ENCODE measurements at places on chromosomes 3 and 15.

DNA sequence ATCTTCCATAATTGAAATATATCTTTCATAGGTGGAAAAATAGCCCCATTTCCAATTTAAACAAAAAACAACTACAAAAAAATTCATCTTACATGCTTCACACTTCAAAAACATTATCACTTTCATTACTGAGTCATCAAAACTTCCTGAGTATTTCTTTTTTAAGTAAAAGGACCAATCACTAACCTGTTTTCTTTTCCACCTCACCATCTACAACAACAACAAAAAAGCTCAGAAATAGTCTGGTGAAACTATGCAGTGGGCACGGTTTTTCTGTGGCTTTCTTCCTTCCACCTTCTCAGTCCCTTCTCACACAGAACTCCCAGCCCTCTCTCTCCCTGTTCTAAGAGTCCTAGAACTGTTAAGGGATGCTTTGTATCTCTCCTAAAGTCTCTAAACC, 20.3 kb upstream of the TNIK start:
- no peak for DNase-seq

DNA sequence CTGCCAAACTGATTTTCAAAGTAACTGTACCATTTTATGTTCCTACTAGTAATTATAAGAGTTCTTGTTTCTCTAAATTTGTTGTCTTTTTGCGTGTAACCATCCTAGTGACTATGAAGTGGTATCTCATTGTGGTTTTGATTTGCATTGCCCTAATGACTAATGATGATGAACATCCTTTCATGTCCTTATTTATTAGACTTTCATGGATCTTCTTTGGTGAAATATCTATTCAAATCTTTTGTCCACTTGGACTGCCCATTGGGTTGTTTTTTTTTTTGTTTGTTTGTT, 3.6 kb downstream of the OXSR1 start:
- no peak for DNase-seq

- DNase-seq: no peak
Measured at GRCh38 chr15:101540480-101541239, 51.2 kb upstream of the PCSK6 start.

DNA sequence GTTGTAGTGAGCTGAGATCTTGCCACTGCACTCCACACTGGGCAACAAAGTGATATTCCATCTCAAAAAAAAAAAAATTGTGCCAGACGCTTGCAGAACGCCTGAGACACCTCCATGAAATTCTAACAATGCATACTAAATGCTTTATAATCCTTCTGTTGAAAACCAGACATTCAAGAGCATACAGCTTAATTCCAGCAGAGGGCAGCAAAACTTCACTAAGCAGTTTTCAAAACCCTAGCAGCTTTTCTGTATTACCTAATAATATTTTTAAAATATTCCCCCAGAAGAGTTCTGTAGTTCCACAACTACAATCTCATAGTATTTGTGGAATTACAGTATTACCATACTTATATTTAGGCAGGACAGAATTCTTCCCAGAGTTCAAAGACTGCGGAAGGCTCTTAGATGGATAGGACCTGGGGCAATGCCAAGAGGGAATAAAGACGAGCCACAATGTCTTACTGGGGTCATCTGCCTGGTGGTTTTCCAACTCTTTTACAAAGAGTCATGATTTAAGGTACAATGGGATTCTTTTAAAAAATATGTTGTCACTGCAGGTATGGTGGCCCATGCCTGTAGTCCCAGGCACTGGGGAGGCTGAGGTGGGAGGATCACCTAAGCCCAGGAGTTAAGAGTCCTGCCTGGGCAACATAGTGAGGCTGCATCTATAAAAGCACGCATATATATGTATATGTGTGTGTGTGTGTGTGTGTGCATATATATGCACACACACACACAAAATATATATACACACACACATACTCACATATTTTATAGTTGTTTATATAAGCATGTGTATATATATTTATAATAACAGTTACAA, 19.6 kb upstream of the TASOR start:
- DNase-seq: no peak

DNA sequence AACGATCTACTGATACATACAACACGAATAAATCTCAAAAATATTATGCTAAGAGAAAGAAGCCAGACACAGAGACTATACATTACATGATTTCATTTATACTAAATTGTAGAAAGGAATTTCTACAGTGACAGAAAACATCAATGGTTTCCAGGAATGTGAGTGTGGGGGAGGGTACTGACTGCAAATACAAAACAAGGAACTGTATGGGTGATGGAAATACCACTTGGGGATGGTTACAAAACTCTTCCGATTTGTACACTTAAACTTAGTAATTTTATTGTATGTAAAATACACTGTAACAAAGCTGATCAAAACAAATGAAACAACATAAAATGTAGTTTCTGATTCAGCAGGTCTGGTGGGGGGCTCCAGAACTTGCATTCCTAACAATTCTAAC, 45.8 kb upstream of the IP6K2 start:
- DNase-seq: no peak

DNA sequence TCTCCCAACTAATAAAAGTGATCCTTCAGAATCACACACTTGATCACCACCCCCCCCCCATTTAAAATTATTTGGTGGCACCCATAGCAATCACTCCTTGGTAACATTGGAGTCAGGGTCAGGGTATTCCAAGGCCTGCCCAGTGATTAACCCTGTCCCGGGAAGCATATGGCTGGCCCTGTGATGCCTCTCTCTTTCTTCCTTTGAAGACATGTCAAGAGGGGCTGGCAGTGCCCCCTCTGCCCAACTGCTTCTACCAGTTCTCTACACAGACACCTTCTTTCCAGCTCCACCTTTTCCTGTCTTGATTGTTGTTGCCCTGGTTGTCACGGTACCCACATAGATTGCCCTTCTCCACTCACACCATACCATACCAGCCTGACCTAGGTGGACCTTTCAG, 30.9 kb upstream of the MANF start:
- DNase-seq: no peak

DNA sequence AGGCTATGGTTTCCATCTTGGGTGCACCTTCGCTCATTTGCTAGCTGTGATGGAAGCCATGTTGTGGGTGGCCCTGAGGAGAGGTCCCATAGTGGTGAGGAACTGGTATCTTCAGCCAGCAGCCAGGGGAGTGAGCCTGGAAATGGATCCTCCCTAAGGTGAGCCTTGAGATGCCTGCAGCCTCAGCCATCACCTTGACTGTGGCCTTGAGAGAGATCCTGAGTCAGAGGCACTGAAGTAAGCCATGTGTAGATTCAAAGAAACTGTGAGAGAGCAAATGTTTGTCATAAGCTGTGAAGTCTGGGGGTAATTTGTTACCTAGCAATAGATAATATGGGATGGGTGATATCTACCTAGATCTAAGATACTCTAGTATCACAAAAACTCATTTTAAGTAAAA, 105.3 kb downstream of the SNRK start:
- no peak for DNase-seq

- DNase-seq: no peak
Measured at GRCh38 chr3:106092792-106093191, 224.0 kb upstream of the CBLB start.

- no peak for DNase-seq
Measured at GRCh38 chr3:25430287-25430934, 2.3 kb downstream of the RARB start.

DNA sequence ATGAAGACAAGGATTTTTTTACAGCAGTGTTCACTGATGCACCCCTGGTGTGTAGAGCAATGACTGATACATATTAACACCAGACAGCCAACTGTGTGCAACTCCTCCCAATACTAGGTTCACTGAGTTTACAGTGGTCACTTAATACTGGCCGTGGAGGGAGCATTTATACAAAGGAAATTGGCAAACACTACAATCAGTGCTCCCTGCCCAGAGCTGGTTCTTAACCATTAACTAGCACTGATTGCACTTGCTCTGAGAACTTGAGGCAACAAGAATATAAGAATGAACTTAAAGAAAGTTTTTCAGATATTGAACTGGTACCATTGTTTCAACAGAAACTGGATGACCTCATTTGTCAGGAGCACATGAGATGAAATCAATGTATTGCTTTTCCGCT, 110.6 kb downstream of the MAGI1 start:
- no peak for DNase-seq

DNA sequence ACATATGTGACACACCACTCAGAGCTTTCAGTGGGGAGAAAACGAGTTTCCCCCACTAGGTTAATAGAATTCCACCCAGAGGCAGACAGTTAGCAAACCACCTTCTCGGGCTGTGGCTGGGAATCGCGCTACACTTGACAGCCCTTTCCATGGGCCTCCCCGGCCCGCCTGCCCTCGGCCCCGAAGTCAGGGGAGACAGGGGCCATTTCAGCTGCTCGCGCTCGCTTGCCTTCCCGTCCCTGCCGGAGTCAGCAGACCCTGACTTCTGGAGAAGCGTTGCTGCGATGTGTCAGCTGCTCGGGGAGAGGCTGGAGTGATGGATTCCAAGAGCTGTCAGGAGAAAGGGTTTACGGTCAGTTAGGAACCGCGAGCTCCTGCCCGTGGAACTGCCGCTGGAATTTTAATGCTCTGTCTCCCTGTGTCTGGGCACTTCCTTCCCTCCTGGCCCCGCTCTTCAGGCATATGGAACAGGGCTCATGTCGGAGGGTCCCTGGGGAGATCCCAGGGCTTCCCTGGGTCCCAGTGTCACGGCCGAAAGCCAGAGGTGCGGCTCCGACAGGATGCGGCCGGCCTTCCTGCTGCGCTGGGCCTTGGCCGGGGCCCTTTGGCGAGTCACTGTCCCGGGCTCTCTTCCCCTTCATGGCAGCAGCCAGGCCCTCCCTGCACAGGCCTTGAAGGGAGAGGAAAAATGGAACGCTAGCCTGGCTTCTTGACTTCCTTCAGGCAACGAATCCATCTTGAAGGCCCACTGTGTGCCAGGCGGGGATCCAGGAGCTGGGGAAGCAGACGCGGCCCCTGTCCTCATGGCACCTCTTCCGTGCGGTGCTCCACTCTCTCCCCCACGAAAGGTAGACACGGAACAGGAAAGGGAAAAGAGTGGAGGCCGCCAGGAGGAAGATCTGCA, 38.4 kb upstream of the VPS8 start:
- DNase-seq: no peak

- no peak for DNase-seq
Measured at GRCh38 chr15:70651303-70651845, 112.0 kb downstream of the UACA start.

DNA sequence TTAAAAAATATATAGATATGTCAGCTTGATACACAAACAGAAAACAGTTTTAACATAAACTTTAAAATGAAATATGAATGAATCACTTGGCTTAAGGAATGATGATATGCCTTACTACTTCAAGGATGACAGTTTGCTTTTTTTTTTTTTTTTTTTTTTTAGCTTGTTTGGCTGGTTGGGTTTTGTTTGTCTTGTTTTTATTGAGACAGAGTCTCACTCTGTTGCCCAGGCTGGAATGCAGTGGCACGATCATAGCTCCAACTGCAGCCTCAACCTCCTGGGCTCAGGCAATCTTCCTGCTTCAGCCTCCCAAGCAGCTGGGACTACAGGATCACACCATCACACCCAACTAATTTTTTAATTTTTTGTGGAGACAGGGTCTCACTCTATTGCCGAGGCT, 14.5 kb downstream of the LRRC2 start:
- DNase-seq: no peak

DNA sequence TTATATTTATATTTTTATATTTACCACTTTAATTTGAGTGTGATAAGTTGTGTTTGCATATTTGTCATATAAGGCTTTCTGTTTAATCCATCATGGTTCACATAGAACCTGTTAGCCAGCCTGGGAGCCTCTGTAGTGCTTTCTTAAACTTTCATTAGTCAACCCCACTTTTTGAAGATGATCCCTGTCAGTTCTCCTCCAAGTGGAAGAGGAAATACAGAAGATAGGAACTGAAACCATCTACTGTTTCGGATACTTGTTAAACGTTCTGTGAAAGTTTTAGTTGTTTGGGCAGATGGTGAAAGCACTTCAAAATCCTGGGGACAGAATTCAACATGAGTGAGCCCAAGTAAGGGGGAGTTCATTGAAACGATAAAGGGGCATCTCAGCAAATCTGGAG, 4.6 kb upstream of the SAMMSON start:
- no peak for DNase-seq

- DNase-seq: no peak
Measured at GRCh38 chr15:29873947-29874411, 51.7 kb upstream of the TJP1 start.

DNA sequence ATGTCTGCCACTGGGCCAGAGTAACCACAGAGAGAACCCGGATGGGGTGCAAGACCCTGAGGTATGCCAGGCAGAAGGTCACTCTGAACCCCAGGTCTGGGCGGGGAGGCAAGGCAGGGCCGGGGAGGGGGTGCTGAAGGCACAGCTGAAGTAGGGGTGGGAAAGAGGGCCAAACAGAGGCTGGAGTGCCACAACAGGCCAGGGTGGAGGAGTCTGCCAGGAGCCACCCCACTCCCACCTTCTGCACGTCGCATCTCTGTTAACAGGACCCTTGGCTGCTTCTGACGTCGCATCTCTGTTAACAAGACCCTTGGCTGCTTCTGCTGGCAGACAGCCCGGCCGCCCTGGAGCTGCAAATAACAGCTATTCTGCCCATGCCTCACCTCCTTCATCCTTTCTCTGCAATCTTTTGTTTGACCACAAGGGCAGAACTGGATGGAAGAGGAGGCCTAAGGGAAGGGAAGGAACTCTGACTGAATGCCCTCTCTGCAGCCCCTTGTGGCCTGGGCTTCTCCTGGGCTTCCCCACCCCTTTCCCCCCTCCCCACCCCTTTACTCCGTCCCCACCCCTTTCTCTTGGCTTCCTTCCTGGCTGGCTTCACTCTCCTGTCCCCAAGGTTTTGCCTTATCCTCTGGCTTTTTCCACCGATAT, 20.6 kb upstream of the FBLN2 start:
- no peak for DNase-seq

DNA sequence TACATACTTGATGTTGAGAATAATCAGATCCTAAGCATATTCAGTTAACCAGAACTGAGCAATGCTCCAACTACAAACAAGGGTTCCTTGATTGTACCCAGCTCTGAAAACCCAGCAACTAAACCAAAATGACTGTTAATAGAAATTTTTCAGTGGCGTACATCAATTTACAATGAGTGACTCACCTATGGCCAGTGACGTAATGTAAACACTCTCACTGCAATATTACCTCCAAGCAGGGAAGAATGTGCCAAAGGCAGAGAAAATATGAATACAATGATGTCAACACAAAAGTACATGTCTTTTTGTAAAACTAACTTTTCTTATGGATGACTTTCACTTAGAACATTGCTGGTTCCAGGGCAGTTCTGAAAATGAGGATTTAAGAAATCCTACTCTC, 611.3 kb downstream of the EDEM1 start:
- no peak for DNase-seq
